ENCODE measurements at places on chromosomes 16 and 17. TPM values are rescaled to one million over a fixed set of nuclear protein-coding genes. Genes with fewer than 3 reads are reported as not detected.

DNA sequence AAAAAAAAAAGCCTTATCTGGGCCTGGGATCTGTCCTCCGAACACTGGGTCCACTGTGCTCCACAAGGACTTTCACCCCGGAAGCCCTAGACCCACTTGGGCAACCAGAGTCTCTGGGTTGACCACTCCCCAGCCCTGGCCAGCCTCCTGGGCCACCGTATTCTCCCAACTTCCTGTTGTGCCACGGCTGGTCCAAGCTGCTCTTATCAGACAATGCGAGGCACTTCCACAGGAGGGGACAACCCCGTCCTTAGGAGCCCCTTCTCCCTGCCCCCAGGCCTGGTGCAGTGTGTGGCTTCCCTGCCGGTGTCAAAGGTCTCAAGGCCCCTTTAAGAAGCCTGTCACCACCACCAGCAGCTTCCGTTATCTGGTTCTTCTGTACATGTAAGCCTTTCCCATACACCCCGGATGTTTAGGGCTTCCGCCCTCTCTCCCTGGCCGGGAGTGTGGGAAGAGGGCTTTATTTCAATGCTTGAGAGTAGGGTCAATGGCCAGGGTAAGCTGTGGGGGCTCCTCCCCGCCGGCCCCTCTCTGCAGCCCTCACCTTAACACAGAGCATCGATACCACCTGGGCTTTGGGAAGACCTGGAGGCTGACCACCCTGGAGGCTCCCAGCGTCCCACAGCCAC lies 313.0 kb downstream of the SEC14L1 start:
- DNase-seq: no peak

DNA sequence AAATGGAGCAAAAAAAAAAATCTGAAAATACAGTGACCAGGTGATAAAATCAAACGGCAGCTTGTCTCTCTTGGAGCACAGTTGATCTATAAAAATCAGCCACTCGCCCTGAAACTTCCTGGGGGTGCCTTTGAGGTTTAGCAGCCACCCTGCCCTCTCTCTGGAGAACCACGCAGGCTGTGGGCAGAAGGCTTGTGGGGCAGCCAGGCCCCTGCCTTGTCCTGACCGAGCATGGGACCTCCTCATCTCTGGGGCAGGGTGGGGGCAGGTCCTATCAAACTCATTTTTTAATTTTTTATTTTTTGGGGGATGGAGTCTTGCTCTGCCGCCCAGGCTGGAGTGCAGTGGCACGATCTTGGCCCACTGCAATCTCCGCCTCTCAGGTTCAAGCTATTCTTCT lies 5.0 kb downstream of the TMEM238L start:
- no peak for DNase-seq

Gene VMO1
- total RNA-seq: 1.2 TPM

GRCh38 chr17:58252141-58252540 lies 13.8 kb downstream of the LPO start:
- no peak for DNase-seq

DNA sequence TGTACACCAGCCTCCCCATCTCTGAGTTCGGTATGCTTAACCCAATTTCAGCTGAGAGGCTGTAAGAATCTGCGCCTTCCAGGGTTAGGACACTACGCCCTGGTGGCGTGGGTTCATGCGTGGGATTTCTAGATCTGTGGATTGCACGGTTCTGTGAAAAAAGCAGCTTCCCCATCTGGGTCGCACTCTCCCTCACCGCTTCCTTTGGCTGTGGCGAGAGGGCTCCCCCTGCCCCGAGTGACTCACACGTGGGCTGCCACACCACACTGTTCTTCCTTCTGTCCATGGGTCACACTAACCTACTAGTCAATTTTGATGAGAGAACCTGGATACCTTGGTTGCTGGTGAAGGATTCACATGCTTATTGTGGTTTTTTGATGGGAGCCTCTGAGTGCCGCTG lies 256.0 kb upstream of the MAF start:
- no peak for DNase-seq

Gene ODAD4
- total RNA-seq: 3.3 TPM

GRCh38 chr17:59337741-59338299 lies 6.4 kb downstream of the YPEL2 start:
- DNase-seq: no peak

GRCh38 chr17:31008374-31009041 lies 37.7 kb downstream of the RNF135 start:
- DNase-seq: peak; percentile 47
